Endodermal cell (in vitro differentiated cells): ENCODE measurements at places on chromosomes 2 and 18.

DNA sequence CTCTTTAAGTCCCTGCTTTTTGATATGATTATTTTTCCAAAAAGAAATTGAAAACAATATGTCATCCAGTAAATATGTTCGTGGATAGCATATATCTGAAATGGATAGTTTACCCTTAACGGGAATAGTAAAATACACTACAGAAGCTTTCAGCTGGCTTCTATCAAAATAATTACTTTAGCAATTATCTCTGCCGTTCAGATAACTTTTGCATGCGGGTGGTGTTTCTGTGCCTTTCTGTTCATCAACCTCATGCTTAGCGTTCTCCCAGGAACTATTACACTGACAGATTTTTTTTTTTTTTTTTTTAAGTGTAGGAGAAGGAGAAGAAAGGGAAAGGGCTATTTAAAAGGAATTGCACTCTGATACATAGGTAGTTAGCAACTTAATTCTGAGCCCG lies 53.6 kb downstream of the TSHZ1 start:
- no peaks in the 10 kb centered on the region for H3K36me3 ChIP-seq
- no peaks in the 10 kb centered on the region for H3K4me1 ChIP-seq
- H3K4me3 ChIP-seq, result no peak overlapping the region
- H3K27me3 ChIP-seq, result no peaks in the 10 kb centered on the region

- no peaks in the 10 kb centered on the region for H3K36me3 ChIP-seq
- no peak overlapping the region for H3K4me3 ChIP-seq
- no peaks in the 10 kb centered on the region for H3K27me3 ChIP-seq
- H3K27ac ChIP-seq, result no peak overlapping the region
- peak; percentile 78 for DNase-seq
These were observed 210.6 kb downstream of the IKZF2 start for GRCh38 chr2:212940816-212941215.

GRCh38 chr2:5845798-5846330 lies 153.7 kb downstream of the SOX11 start:
- no peaks in the 10 kb centered on the region for H3K36me3 ChIP-seq
- peaks cover 3% of the 10 kb centered on the region for H3K4me1 ChIP-seq
- no peak overlapping the region for H3K27ac ChIP-seq
- no peak overlapping the region for H3K4me3 ChIP-seq

- no peaks in the 10 kb centered on the region for H3K27me3 ChIP-seq
- H3K36me3 ChIP-seq, result no peaks in the 10 kb centered on the region
- peaks cover 3% of the 10 kb centered on the region for H3K4me1 ChIP-seq
- no peak overlapping the region for H3K27ac ChIP-seq
- no peak for DNase-seq
These were observed 37.0 kb downstream of the MARCHF4 start for GRCh38 chr2:216335252-216335651.

DNA sequence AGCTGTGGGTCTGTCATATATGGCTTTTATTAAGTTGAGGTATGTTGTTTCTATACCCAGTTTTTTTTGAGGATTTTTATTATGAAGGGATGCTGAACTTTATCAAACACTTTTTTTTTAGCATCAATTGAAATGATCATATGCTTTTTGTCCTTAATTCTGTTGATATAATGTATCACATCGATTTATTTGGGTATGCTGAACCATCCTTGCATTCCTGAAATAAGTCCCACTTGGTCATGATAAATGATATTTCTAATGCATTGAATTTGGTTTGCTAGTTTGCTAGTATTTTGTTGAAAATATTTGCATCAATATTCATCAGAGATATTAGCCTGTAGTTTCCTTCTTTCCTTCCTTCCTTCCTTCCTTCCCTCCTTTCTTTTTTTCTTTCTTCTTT lies 22.5 kb upstream of the CWC22 start:
- H3K4me1 ChIP-seq, result peaks cover 5% of the 10 kb centered on the region
- H3K4me3 ChIP-seq, result no peak overlapping the region
- no peak overlapping the region for H3K27ac ChIP-seq
- no peaks in the 10 kb centered on the region for H3K27me3 ChIP-seq
- no peaks in the 10 kb centered on the region for H3K36me3 ChIP-seq

DNA sequence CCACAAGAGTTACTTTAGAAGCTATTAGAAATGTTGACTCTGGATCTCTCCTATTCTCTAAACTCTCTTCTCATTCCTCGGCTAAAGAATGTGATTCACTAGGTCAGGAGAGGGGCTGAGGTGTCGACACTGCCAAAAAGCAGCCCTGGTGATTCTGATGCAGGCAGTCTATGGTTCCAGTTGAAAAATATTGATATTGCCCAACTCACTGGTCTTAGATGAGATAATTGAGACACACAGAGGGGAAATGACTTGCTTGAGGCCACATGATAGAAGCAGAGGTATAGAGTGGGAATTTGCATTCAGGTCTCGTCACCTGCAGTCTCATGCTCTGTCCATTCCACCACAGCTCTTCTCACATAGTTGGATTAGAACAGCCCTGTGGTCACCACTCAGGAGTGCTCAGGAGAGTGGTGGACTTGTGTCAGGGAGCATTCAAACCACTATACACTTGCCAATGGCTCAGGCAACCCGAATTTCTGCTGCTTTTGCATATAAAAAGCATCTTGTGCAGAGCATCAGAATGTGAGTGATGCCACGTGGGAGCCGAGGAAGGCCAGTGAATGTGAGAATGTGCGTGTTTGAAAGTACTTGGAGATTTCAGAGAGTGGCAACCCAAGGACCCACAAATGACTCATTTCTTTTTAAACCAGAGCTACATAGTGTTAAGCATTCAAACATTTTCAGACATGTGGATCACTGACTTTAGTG lies 65.1 kb upstream of the CTLA4 start:
- no peak for DNase-seq
- H3K36me3 ChIP-seq, result no peaks in the 10 kb centered on the region
- H3K4me1 ChIP-seq, result no peaks in the 10 kb centered on the region

- no peak overlapping the region for H3K27ac ChIP-seq
- H3K4me1 ChIP-seq, result peaks cover 11% of the 10 kb centered on the region
- H3K27me3 ChIP-seq, result peaks cover 63% of the 10 kb centered on the region
- no peaks in the 10 kb centered on the region for H3K36me3 ChIP-seq
- H3K4me3 ChIP-seq, result peak overlapping the region; percentile 81
These were observed 2.3 kb upstream of the ALKAL2 start for GRCh38 chr2:290090-290722.

DNA sequence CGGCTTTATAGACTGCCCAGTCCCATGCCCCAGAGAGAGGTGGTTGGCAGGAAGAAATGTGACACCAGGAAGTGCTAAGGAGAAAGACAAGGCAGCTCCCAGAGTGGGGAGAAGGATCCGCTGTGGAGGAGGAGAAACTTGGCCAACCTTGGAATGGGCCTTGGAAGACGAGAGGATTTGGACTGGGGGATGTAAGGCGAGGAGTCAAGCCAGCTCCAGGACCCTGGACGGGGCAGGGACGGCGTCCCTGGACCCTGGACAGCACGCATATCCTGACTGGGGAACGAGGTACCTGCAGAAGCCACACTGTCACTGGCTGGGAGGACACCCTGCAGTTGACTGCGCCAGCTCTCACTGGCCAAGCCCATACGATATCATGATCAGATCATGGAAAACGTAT lies 153.4 kb downstream of the BCL2 start:
- H3K27me3 ChIP-seq, result peaks cover 22% of the 10 kb centered on the region
- no peak overlapping the region for H3K27ac ChIP-seq
- H3K36me3 ChIP-seq, result no peaks in the 10 kb centered on the region
- no peak overlapping the region for H3K4me3 ChIP-seq

DNA sequence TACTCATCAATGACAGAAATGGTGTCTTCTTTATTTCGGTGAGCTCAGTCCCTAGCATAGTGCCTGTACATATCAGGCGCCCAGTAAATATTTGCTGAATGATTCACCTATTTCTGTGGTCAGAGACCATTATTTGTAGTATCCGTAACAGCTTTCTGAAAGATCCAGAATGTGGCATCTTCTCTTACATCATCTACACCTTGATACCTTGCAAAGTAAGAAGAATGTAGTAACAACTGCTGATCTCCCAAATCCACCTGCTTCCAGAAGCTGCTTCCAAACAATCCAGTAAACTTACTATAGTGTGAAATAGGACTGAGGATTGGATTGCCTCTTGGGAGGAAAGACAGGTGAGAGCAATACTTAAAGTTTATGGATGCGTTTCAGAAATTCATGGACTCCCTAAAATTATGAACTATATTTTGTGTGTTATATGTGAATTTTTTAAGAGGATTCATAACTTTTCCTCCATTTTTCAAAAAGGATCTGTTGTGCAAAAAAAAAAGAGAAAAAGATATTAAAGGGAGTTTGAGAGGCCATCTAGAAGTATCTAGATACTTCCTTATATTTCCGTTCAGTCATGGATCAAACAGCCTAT lies 945 bp upstream of the ASXL2 start:
- H3K4me3 ChIP-seq, result peak overlapping the region; percentile 85
- no peaks in the 10 kb centered on the region for H3K4me1 ChIP-seq
- no peak for DNase-seq
- H3K36me3 ChIP-seq, result peaks cover 8% of the 10 kb centered on the region
- H3K27me3 ChIP-seq, result peaks cover 4% of the 10 kb centered on the region

DNA sequence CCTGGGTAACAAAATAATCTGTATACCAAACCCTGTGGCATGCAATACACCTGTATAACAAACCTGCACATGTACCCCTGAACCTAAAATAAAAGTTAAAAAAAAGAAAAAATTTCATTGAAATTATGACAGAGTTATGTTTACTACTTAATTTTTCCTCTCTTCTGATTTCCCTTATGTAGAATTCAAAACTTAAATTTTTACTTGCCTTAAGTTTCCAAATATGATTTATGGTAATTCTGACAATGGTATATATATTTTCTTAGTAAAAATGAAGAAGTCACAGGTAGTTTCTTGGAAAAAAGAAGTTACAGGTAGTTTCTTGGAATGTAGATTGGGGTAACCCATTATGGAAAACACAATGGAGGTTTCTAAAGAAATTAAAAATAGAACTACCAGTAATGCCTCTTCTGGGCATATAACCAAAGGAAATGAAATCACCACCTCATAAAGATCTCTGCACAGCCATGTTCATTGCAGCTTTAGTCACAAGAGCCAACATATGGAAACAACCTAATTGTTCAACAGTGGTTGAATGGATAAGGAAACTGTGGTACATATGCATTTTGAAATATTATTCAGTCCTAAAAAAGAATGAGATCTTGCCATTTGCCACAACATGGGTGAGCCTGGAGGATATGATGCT lies 164.9 kb downstream of the BABAM2 start:
- H3K4me1 ChIP-seq, result no peaks in the 10 kb centered on the region
- no peaks in the 10 kb centered on the region for H3K36me3 ChIP-seq
- H3K4me3 ChIP-seq, result no peak overlapping the region
- no peaks in the 10 kb centered on the region for H3K27me3 ChIP-seq
- no peak overlapping the region for H3K27ac ChIP-seq
- DNase-seq, result no peak

- no peaks in the 10 kb centered on the region for H3K27me3 ChIP-seq
- H3K36me3 ChIP-seq, result no peaks in the 10 kb centered on the region
- no peak overlapping the region for H3K27ac ChIP-seq
- DNase-seq, result no peak
- H3K4me3 ChIP-seq, result no peak overlapping the region
These were observed 947.2 kb upstream of the SLC39A10 start for GRCh38 chr2:194709840-194710239.

DNA sequence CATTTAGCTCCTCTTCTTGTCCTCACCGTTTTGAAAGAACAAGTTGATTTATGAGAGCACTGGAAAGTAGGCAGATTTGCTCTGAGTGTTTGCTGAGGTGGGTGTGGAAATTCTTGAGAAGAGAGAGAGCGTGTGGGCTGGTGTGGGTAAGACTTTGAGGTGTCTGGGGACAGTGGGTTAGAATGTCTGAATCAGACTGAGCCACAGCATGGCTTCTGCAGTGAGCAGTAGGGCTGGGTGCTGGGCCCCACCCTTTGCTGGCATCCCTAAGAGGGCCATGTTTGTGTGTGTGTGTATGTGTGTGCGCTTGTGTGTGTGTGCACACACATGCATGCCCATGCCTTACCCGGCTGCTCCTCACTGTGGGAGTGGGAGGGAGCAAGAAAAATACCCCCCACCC lies 63.7 kb downstream of the COPS8 start:
- no peak overlapping the region for H3K4me3 ChIP-seq
- no peak for DNase-seq
- no peaks in the 10 kb centered on the region for H3K36me3 ChIP-seq

GRCh38 chr2:23544589-23545295 lies 159.8 kb downstream of the KLHL29 start:
- DNase-seq, result no peak
- H3K4me1 ChIP-seq, result no peaks in the 10 kb centered on the region
- H3K27me3 ChIP-seq, result no peaks in the 10 kb centered on the region
- no peak overlapping the region for H3K4me3 ChIP-seq
- H3K36me3 ChIP-seq, result no peaks in the 10 kb centered on the region
- no peak overlapping the region for H3K27ac ChIP-seq

- no peak overlapping the region for H3K27ac ChIP-seq
- H3K27me3 ChIP-seq, result no peaks in the 10 kb centered on the region
These were observed 17.4 kb downstream of the ARL4C start for GRCh38 chr2:234479465-234479864.

- no peak overlapping the region for H3K27ac ChIP-seq
- peaks cover 18% of the 10 kb centered on the region for H3K27me3 ChIP-seq
- H3K36me3 ChIP-seq, result no peaks in the 10 kb centered on the region
- no peak overlapping the region for H3K4me3 ChIP-seq
- peaks cover 3% of the 10 kb centered on the region for H3K4me1 ChIP-seq
These were observed 62.3 kb downstream of the TTC32 start for GRCh38 chr2:19839438-19839837.

- H3K27ac ChIP-seq, result no peak overlapping the region
- H3K4me3 ChIP-seq, result no peak overlapping the region
- DNase-seq, result no peak
- no peaks in the 10 kb centered on the region for H3K27me3 ChIP-seq
These were observed 24.6 kb downstream of the EML4 start for GRCh38 chr2:42193722-42194187.

DNA sequence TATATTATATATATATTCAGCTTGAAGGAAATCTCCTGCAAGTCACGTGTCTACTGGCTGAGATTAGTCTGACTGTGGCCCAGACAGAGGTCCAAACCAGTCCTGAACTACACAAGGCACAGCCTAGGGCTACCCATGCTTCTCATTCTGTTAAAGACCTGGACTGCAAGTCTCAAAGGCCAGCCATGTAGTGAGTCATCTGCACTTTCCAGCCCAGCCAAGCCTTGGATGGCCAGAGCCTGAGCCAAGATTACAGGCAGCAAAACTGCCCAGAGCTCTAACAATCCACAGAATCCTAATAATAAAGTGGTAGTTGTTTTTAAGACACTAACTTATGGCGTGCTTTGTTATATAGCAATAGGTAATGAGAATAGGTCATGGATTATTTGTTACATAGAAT lies 259.6 kb downstream of the SS18 start:
- no peaks in the 10 kb centered on the region for H3K36me3 ChIP-seq
- H3K4me3 ChIP-seq, result no peak overlapping the region
- H3K4me1 ChIP-seq, result peaks cover 5% of the 10 kb centered on the region
- no peak for DNase-seq

GRCh38 chr2:216308576-216308975 lies 63.7 kb downstream of the MARCHF4 start:
- DNase-seq, result no peak
- no peak overlapping the region for H3K4me3 ChIP-seq
- no peaks in the 10 kb centered on the region for H3K4me1 ChIP-seq
- H3K27me3 ChIP-seq, result no peaks in the 10 kb centered on the region
- no peak overlapping the region for H3K27ac ChIP-seq
